Stimulated activated CD8-positive, alpha-beta memory T cell treated with anti-CD3 and anti-CD28 coated beads, Interleukin-4, amount 100 ng/mL, for 24 hours (primary cell): ENCODE measurements at places on chromosomes 16 and 17.
A peak's percentile ranks its signal among the peaks of the same experiment; 100 is the strongest.

DNA sequence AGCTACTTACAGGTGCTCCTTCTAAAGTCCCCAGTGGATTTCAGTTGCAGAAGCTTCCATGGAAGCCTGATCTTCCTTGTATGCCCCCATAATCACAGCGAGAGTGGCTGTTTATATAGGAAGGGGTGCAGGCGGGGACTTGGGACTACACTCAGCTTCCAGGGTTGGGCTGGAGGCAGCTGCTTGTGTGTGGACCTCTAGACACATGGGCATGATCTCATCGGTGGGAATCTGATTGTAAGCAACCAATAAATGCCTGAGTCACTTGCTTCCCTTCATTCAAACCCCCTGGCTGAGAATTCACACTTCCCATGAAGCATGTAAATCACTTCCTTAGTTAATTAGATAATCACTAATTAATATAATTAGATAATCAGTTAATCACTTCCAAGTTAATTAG, 1.0 kb upstream of the KRT20 start:
- no peak for DNase-seq

DNA sequence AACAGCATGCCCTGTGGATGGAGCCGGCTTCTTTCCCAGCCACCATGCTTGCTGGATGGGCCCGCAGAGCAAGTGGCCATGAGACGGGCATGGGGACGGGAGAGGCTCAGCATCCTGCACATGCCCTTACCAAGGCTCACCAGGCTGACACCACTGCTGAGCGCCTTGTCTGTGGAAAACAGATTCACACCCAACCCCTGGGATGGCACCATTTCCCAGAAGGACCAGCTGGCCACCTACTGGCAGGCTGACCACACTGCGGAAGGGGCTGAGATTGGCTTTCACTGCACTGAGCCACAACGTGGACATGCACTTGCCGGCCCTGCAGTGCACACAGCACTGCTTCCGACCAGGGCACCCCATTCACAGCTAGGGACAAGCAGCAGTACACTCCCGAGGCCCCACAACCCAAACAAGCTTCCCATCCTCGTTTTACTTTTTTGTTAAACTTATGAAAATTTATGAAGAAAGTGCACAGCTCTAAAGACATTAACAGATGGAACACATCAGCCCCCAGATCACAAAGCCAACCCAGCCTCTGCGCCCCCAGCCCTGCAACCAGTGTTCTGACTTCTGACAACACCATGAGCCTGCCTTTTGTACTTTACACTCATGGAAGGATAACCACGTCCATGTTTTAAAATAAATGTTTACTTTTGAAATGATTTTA, 13.9 kb upstream of the KRTAP17-1 start:
- DNase-seq = no peak

DNA sequence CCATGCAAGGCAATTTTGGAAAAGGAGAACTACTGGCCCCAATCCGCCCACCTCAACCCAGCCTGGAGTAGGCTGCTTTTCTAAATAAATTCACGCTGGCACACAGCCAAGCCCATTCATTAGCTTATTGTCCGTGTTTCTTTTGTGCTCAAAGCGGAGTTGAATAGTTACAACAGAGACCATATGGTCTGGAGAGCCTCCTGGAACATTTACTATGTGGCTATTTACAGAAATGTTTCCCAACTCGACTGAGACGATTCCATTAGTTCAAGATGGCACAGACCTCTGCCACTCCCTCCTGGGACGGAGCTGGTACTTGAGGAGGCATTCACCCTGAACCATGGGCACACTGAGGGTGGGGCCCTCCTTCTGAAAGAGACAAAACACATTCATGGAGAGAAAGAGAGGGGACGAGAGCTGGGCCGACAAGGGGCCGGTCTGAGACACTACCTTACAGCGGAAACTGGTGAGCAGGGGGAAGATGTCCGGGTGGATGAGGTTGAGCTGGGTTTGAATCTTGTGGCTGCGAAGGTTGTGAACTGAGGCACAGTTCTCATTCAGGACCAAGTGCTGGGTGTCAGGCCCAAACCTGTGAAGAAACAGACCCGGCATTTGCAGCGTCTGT, 15.7 kb downstream of the ELAC2 start:
- DNase-seq = no peak

- DNase-seq = no peak
These were observed 51.6 kb downstream of the RBFOX3 start for GRCh38 chr17:79559111-79559887.

DNA sequence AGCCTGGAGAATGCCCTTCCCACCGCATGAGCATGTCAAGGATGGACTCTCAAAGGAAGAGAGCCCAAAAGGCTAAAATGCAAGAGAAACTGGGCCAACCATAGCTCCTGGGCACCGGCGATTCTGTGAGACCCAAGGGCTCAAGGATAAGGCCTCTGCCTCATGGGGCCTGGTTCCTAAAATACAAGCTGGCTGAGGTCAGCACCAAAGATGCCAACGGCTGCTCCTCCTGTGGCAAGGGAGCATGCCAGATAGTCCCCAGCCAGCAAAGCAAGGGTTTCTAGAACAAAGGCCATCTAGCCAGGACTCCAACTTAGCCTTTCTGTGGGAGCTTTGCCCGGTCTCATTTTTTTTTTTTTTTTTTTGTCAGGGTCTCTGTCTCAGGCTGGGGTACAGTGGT, 20.1 kb downstream of the GPRC5B start:
- no peak for DNase-seq

GRCh38 chr17:35536664-35537171, 760 bp downstream of the SLFN12L start:
- DNase-seq = no peak

GRCh38 chr16:11256661-11257130, 692 bp upstream of the SOCS1 start:
- peak; percentile 52 for DNase-seq

GRCh38 chr17:38910325-38910724, 15.1 kb upstream of the LASP1NB start:
- no peak for DNase-seq
